HFFc6 (cell line): ENCODE measurements at places on chromosomes 5 and 9. TPM values are rescaled to one million over a fixed set of nuclear protein-coding genes. Genes with fewer than 3 reads are reported as not detected.

Gene ENTR1
- 42.2 to 57.8 TPM (median 50.5 TPM) in 3 replicates for total RNA-seq

Gene CFAP90
- total RNA-seq: not detected in 3 replicates

DNA sequence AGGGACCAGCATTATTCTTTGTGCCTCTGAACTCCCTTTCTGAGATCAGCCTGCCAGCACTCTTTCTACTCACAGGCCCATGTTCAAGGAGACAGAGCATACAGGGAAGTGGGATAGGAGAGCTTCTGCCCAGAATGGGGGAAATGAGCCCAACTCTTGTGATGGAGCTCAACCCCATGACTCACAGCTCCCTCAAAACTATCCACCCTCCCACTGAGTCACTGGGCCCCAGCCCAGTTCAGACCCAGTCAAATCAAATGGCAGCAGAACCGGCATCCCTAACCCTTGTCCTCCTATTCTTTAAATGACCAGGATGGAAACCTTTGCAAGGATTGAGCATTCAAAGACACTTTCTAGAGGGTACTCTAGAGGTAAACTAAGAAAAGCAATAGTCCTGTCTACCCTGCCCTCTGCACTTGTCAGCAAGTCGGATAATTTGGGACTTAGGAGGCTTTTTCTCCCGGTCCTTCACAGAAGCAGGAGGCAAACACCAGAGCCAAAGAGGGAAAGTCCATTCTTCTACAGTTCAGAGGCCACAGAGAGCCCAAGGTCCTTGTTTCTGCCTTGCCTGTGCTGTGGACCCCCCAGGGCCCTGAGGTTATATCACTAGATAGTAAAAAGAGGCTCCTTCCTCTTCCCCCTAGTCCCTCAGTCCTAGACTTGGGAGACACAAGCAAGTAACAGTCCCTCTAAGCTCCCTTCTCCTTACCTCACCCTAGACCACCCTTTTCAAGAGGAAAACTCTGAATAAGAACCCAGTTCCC lies 3.2 kb downstream of the ATOSB start:
- H3K27me3 ChIP-seq: peaks cover 7% of the 10 kb centered on the region; the same call in 1 of the 2 replicates
- peak overlapping the region; percentile 89 for H3K4me3 ChIP-seq
- peak; percentile 74 for DNase-seq
- H3K27ac ChIP-seq: peak overlapping the region; percentile 97

DNA sequence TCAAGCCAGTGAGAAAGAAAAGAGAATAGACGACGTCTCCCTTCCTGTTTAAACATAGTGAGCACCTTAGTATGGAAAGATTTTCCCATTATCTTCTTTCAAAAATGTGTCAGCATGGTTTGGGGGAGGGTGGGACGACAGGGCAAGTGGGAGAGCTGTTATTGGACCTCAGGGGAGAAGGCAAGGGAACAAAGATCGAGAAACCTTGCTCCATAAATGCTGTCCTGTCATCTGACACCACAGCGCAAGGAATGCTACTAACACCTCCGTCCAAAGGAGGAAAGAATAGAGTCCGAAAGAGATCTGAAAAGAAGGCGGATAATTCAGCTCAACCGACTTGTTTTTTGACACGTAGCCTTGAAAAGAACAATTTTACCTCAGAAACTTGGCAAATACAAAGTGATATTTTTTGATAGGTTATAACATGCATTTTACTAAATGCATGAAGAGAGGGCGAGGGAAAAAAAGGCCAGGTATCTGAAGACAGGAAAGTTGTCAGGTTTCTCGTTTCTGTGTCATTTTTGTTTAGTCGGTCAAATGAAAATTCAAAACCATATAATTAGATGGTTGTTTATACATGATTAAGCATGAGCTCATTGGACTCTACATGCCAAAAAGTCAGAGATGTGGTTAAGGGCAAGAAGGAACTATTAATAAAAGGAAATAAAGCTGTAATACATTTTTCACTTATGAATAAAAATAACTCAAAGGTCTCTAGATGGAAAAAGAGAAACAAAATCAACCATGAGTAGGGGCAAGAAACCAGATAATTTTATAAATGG lies 155.7 kb downstream of the GLIS3 start:
- peak overlapping the region; percentile 72 for H3K4me3 ChIP-seq
- peak overlapping the region; percentile 50; the same call in 1 of the 2 replicates for H3K27ac ChIP-seq
- DNase-seq: peak; percentile 45

- H3K27me3 ChIP-seq: peaks cover 5% of the 10 kb centered on the region
- H3K4me1 ChIP-seq: peaks cover 56% of the 10 kb centered on the region
- peak within 1 kb of the TSS; percentile 96 for H3K4me3 ChIP-seq
- H3K36me3 ChIP-seq: peaks cover 19% of the 10 kb centered on the region
- peak within 1 kb of the TSS; percentile 99 for H3K27ac ChIP-seq
- peak; percentile 72 for DNase-seq
These were observed at the start of gene CTNNAL1 for GRCh38 chr9:109012876-109013678. CTNNAL1 (minus strand) TSS chr9:109013499; CDS start chr9:109013442, 57 bp downstream.

DNA sequence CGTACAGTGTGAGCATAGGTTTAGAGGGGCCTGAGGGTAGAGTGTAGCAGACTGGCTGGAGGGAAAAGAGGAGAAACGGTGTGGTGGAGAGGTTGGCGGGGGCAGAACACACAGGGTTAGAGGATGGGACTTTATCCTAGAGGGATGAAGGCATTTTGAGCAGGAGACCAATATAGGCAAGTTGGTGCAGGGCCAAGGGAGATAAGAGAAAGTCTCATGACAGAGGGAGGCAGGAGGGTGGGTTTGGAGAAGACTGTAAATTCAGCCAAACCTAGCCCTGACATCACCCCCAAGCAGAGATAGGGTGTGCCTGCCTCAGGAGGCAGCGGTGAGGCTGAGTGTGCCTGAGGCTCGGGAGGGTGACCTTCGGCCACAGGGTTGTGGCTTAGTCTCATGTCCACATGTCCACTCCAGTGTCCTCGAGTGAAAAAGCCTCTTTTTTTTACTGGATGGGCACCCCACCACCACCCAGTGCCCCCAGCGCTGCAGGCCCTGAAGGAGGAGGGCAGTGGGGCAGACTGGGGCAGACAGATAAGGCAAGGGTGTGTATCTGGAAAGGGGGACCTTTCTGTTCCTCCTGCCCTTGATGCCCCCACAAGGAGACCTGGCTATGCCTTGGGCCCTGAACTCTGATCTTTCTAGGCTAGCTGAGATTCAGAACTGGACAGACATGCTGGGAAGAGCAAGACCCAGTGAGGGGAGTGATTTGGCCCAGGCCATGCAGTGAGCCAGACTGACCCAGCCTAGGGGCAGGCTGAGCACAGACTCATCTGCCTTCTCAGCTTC lies 108.7 kb downstream of the RGS3 start:
- H3K36me3 ChIP-seq: no peaks in the 10 kb centered on the region
- H3K4me3 ChIP-seq: no peak overlapping the region
- no peak for DNase-seq
- H3K27ac ChIP-seq: no peak overlapping the region
- H3K27me3 ChIP-seq: no peaks in the 10 kb centered on the region
- peaks cover 56% of the 10 kb centered on the region for H3K4me1 ChIP-seq

DNA sequence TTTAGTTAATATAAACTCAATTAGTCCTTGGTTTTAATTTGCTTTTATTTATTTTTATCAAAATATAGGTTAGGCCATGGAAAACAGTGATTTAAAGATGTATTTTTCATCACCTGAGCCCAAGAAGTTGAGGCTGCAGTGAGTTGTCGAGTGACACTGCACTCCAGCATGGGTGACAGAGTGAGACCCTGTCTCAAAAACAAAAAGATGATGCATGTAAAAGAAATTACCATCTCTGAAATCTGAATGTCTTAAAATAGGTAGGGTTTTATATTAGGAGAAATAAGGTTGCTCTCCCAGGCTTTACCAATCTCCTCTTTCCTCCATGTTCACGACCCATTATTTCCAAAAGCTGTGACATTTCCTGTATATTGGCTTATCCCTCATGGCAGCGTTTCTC lies 162.3 kb upstream of the DAP start:
- no peak for DNase-seq
- H3K4me3 ChIP-seq: no peak overlapping the region

- peaks cover 25% of the 10 kb centered on the region for H3K27me3 ChIP-seq
- DNase-seq: no peak
- no peaks in the 10 kb centered on the region for H3K4me1 ChIP-seq
- no peaks in the 10 kb centered on the region for H3K36me3 ChIP-seq
These were observed 26.6 kb upstream of the SLC46A2 start for GRCh38 chr9:112917047-112917986.
